Left lung (tissue), 14 donors: ENCODE measurements at places on chromosomes 7 and 10.

GRCh38 chr10:49150426-49150825 is 16.6 kb upstream of the FAM170B start:
- H3K36me3 ChIP-seq = no peaks in the 10 kb centered on the region
- no peaks in the 10 kb centered on the region for H3K27me3 ChIP-seq
- DNase-seq = no peak
- H3K27ac ChIP-seq = no peak overlapping the region
- no peaks in the 10 kb centered on the region for H3K4me1 ChIP-seq
- no peak overlapping the region for H3K4me3 ChIP-seq

DNA sequence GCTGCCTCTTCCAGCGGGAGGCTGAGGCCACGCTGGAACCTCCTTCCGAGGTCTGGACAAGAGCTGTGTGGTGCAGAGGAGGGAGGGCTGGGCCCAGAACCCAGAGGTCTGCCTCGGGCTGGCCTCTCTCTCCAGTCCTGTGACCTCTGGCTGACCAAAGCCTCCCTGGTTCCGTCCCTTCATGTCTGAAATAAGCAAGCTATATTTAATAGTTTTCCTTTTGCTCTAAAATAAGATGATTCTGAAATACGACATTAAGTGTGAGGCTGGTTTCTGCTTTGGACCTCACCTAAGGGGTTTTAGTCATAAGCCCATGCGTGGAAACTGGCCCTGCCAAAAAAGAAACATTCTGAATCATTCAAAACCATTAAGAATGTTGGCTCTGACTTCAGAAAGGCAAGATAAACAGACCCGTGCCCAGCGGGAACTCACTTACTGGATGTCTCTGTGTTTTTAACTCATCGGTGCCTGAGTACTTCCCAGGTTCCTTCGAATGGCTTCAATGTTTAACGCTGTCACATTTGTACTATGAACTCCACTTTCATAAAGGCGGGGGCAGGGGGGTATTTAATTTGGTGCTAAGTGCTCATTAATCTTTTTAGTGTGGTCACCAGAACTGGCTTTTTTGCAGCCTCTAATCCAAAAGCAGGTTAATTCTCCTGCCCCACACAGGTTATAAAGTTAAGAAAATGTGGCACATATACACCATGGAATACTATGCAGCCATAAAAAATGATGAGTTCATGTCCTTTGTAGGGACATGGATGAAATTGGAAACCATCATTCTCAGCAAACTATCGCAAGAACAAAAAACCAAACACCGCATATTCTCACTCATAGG is 157.5 kb upstream of the KLF14 start:
- DNase-seq = peak; percentile 65
- H3K27me3 ChIP-seq = no peaks in the 10 kb centered on the region
- peak overlapping the region; percentile 92 for H3K27ac ChIP-seq
- peaks cover 92% of the 10 kb centered on the region for H3K4me1 ChIP-seq

DNA sequence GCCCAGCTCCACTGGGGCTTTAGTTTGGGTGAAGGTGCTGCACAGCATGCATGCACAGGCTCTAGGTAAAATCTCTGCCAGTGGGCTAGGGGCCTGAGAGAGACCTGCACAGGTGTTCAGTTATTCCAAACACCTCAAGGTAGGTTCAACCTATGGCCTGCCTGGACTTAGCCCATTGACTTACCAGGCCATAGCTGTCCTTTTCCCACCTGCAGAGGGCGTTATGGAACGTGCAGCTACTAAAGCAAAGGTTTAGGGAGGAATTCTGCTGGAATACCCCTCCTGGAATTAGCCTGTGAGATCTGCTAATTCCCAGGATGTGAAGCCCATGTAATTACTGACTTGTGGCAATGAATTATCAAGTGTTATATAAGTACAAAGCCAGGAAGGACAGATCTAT is 3.6 kb downstream of the VWC2 start:
- H3K4me3 ChIP-seq = no peak overlapping the region
- peaks cover 66% of the 10 kb centered on the region for H3K27me3 ChIP-seq
- no peak overlapping the region for H3K27ac ChIP-seq
- no peaks in the 10 kb centered on the region for H3K36me3 ChIP-seq
- DNase-seq = no peak

- peak; percentile 93 for DNase-seq
- no peaks in the 10 kb centered on the region for H3K36me3 ChIP-seq
Observed at GRCh38 chr7:66204822-66205740, at the start of gene TPST1. TSS of gene TPST1 (plus strand) at chr7:66205334. CDS start at chr7:66240426, 35,092 bp downstream.

DNA sequence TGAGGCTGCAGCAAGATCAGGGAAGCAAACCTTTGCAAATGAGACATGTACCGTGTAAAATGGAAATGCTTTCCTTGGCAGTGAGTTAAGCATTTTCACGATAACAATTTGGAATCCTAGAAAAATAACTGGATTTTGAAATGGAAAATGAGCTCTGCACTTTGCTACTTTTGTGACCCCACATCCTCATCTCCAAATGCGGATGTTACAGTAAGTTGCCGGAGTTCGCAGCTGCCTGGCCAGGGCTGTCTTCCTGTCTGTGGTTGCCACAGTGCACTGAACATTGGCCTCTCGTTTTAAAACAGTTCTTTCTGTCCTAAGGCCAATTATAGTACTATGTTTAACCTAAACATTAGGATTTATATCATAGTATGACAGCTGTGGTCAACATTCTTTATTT is 136.2 kb upstream of the FZD8 start:
- no peak overlapping the region for H3K4me3 ChIP-seq
- H3K36me3 ChIP-seq = no peaks in the 10 kb centered on the region
- no peak overlapping the region for H3K27ac ChIP-seq
- no peak for DNase-seq
- no peaks in the 10 kb centered on the region for H3K4me1 ChIP-seq
- H3K27me3 ChIP-seq = no peaks in the 10 kb centered on the region

- DNase-seq = no peak
- H3K4me3 ChIP-seq = no peak overlapping the region
Observed at GRCh38 chr7:3461923-3462322, 160.9 kb downstream of the SDK1 start.

DNA sequence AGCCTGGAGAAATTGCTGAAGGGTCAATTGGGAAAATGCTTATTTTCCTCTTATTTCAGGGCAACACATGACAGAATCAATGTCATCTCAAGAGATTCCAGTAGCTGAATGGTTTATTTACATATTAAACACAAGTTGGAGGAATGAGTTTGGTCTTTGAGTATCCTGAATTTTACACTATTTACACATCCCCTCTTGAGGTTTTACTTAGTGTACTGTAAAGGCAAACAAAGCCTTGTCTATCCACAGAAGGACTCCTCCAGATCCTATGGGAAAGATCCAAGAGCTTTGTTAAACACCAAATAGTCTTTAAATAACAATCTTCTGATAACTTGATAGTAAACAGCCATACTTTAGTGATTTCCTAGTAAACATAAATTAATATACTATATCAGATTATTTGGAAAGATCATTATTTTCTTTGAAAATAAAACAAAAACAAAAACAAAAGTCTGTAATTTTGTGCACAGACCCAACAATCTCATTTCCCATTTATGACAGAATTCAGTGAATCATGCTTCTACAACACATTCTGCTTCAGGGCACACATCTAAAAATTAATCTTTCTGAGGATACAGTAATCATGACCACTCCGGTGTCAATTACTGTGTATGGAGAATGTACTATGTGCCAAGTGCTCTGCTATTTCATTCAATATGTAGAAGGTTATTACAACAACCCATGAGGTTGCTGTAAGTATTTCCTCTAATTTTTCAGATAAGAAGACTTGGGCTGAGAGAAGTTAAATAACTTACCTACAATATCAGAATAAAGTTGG is 575.0 kb upstream of the LRRTM3 start:
- H3K4me1 ChIP-seq = no peaks in the 10 kb centered on the region
- H3K27me3 ChIP-seq = no peaks in the 10 kb centered on the region

- no peaks in the 10 kb centered on the region for H3K36me3 ChIP-seq
- no peak for DNase-seq
- H3K27ac ChIP-seq = no peak overlapping the region
- H3K27me3 ChIP-seq = no peaks in the 10 kb centered on the region
Observed at GRCh38 chr10:6926971-6927370, 346.9 kb upstream of the PRKCQ start.

GRCh38 chr10:21292763-21293517 is 232.5 kb downstream of the SKIDA1 start:
- H3K27me3 ChIP-seq = peaks cover 9% of the 10 kb centered on the region
- H3K4me1 ChIP-seq = peaks cover 16% of the 10 kb centered on the region
- peak; percentile 86 for DNase-seq
- no peak overlapping the region for H3K4me3 ChIP-seq
- H3K36me3 ChIP-seq = no peaks in the 10 kb centered on the region
- peak overlapping the region; percentile 46 for H3K27ac ChIP-seq

DNA sequence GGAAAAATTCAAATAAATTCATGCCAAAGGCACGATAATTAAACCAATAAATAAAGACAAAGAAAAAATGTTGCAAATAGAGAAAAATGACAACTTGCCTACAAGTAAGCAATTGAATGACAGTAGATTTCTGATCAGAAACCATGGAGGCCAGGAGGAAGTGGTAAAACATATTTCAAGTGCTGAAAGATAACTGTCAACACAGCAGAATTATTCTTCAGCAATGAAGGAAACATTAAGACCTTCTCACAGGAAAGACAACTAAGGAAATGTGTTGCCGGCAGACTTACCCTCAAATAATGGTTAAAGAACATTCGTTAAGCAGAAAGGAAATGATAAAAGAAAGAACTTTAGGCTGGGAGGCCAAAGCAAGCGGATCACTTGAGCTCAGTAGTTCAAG is 30.4 kb downstream of the RUNDC3B start:
- H3K27me3 ChIP-seq = no peaks in the 10 kb centered on the region
- H3K27ac ChIP-seq = no peak overlapping the region
- DNase-seq = no peak
- H3K36me3 ChIP-seq = no peaks in the 10 kb centered on the region
- H3K4me1 ChIP-seq = no peaks in the 10 kb centered on the region
- H3K4me3 ChIP-seq = no peak overlapping the region

DNA sequence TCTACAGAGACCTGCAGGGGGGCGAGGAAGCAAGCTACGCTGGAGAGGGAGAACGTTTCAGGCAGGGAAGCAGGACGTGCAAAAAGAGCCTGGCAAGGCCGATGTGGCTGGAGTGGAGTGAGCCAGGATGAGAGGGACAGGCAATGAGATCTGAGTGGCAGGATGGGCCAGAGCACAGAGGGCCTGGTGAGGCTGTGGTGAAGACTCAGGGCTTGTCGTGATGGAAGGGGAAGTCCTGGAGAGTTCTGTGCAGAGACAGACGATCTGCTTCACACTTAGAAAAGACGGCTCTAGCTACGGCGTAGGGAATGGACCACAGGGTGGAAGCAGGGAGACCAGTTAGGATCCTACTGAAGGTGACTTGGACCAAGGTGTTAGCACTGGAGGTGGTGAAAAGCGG is 87.0 kb downstream of the SH3PXD2A start:
- DNase-seq = no peak
- H3K27me3 ChIP-seq = peaks cover 10% of the 10 kb centered on the region
- H3K4me1 ChIP-seq = peaks cover 47% of the 10 kb centered on the region
- H3K4me3 ChIP-seq = no peak overlapping the region

DNA sequence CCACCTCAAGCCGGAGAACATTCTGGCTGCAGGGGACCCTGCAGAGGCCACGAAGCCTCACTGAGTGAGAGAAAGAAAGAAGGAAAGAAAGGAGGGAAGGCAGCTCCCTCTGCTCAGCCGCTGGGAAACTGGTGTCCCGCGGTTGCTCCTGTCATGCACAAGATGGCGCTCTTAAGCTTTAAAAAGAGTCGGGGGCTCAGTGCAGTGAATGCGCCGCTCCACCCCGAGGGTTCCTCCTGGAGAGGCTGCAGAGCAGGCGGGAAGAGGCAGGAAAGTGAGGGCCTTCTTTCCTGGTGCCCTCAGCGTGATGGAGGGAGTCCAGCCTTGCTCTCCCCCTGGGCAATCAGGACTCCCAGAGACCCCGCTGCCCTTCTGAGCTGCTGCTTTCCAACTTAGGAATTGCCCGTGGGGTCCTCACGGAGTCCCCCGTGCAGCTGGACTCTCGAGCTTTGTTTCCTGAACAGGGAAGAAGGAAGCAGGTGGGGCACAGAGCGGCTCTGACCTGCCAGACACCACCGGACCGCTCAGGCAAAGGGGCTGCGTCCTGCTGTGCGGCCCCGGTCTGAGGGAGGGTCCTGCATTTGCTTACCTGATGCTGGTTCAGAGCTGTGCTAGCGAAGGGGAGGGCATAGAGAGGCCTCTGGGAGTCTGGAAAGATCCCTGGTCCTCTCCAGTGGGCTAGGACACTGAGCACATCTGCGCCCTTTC is 141.9 kb upstream of the MKI67 start:
- peaks cover 13% of the 10 kb centered on the region for H3K27me3 ChIP-seq
- no peaks in the 10 kb centered on the region for H3K4me1 ChIP-seq

DNA sequence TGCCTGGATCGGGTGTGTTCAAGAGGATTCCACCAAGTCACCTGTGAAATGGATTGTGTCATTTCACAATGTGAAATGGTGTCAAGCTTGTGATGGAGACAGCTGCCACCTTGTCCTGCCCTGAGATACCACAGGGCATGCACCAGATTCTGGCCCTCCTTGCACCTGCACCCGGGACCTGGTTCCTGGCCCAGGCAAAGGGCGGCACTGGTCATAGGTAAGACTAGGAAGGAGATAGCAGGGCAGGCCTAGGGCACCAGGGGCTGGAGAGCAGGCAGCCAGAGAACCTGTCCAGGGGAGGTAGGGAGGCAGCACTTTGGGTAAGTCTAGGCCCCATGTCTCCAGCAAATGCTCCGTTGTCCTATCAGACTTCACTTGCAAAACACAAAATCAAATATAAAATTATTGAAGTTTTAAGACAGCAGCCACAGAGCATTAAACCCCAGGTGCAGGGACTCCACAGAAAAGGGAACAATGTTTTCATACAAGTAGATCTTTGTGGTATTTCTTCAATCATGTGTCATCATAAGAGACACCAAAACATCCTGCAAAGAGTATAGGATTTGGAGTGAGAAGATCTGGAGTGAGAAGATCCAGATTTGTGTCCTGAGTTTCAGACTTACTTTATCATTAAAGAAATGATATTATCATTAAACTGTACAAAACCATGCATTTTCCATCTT is 22.7 kb upstream of the ZNF800 start:
- no peak for DNase-seq
- no peaks in the 10 kb centered on the region for H3K36me3 ChIP-seq
- H3K27ac ChIP-seq = no peak overlapping the region
- H3K27me3 ChIP-seq = no peaks in the 10 kb centered on the region
- H3K4me1 ChIP-seq = no peaks in the 10 kb centered on the region
- H3K4me3 ChIP-seq = no peak overlapping the region
